ENCODE measurements at places on chromosomes 1 and 21. TPM values are rescaled to one million over a fixed set of nuclear protein-coding genes. Genes with fewer than 3 reads are reported as not detected.

DNA sequence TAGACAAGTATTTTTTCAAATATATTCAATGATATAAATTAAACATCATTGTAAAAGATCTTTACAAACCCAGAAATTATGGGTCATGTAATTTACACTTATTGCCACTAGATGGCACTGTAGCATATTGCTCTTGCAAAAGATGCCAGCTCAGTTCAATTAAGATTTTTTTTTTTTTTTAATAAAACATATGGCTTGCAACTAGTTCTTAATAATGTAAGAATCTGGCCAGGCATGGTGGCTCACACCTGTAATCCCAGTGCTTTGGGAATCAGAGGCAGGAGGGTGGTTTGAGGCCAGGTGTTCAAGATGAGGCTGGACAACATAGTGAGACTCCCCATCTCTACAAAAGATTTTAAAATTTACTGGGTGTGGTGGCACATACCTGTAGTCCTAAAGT lies 49.4 kb upstream of the DESI2 start:
- DNase-seq: no peak

DNA sequence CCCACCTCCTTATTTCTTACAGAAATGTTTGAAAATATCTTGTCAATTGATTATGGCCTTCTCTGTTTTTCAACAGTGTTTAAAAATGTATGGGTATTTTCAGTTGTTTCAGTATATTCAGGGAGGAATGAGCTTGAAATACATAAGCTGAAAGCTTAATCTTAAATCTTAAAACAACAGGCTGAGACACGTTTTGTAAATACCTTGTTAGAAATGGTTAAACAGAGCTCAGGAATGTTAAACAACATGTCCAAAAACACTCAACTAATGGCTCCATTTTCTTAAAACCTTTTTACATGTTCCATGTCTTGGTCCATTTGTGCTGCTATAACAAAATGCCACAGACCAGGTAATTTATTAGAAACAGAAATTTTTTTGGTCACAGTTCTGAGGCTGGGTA lies 953.8 kb upstream of the ADGRL2 start:
- no peak for DNase-seq

DNA sequence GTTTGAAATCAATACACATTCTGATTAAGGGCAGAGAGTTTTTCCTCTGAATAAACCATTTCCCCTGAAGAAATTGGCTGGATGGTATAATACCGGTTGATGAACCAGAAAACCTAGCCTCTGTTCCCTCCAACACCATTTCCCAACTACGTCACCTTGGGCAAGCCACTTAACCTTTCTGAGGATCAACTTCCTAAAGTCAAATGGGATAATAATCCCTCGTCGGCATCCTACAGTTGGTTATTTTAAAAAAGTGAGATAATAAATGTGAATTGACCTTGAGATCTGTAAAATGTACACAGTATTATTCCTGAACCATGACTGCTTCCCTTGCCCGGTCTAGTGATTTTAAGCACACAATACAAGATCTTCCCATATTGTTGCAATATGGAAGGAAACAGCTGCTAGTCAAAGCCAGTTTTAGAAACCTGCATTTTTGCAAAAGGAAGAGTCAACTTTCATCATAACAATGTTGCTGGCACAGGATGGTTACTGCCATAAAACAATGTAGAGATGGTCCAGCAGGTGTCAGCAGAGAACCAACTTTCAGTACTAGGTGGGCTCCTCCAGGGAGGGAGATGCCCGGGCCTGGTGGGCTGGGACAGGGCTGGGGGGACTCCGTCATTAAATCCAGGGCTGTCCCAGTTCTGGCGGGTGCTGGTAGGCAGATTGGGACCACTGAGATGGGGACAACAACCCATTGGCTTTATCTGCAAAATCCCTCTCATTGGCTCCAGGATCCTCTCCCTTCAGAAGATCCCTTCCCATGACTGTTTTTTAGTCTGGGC lies 5.2 kb upstream of the HLX start:
- no peak for DNase-seq

- DNase-seq: no peak
Observed at GRCh38 chr1:183272390-183272848, 86.4 kb downstream of the LAMC2 start.

- no peak for DNase-seq
Observed at GRCh38 chr21:16308269-16308668, 578.5 kb downstream of the USP25 start.

DNA sequence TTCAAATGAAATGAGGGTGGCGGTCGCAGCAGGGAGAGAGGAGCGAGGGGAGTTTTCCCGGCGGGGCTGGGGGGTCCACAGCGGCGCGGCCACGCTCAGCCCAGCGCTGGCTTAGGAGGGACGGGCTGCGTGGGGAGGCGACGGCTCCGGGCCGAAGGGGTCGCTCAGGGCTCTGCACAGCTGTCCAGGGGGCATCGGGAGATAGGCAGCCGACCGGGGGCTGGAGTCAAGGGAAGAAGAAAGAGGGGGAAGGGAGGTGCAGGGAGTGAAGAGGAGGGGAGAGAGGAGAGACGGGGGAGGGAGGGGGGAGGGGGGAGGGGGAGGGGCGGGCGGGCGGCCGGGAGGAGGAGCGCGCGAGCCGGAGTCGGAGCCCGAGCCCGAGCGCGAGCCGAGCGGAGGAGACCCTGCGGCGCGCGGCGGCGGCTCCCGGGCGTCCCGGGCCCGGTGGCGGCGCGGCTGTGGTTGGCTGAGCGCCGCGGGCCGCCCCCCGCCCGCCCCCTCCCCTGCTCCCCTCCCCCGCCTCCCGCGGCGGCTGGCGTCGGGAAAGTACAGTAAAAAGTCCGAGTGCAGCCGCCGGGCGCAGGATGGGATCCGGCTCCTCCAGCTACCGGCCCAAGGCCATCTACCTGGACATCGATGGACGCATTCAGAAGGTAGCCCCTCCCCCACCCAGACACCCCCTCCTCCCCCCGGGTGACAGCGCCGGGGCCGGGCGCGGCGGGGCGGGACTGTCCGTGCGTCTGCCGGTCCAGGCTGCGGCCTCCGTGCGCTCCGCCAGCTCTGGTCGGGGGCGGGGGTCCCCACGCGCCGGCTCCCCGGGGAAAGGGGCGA lies at the start of gene PDE9A:
PDE9A (plus strand) TSS at position 391 of the 831 bp plus-strand sequence; CDS start at position 585, 194 bp downstream.
- DNase-seq: peak; percentile 31

- DNase-seq: no peak
Observed at GRCh38 chr1:234911787-234912186, 216.8 kb downstream of the TOMM20 start.

DNA sequence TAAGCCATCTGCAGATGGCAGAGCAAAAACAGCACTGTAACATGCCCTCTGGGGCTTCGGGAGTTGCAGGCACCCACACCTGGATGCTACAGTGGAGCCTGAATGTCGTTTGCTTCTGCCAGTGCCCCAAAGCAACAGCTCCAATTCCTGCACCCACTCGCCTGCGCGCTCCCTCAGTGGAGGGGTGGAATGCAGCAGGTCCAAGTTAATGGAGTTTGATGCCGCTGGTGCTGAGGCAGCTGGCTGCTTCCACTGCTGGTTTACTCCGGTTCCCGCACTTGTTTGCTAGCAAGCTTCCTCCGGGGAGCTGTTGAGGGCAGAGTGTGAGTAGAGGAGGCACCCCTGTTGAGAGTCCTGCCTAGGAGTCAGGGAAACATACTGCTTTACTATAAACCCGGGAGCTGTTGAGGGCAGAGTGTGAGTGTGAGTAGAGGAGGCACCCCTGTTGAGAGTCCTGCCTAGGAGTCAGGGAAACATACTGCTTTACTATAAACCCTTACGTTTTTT lies 584.0 kb upstream of the TMPRSS15 start:
- no peak for DNase-seq

- no peak for DNase-seq
Observed at GRCh38 chr1:184854496-184855140, 100.0 kb upstream of the EDEM3 start.

DNA sequence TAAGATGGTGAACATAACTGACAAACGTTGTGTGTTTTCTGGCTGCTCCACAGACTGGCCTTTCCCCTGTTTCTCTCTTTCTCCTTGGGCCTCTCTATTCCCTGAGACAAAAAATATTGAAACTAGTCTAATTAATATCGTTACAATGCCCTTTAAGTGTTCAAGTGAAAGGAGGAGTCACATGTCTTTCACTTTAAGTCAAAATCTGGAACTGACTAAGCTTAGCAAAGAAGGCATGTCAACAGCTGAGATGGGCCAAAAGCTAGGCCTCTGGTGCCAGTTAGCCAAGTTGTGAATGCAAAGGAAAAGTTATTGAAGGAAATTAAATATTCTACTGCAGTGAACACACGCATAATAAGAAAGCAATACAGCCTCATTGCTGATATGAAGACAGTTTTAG lies 32.2 kb upstream of the FCRL3 start:
- DNase-seq: no peak

Gene ANKRD35
- 0.35 TPM for total RNA-seq

Gene MTR
- total RNA-seq: 43.9 TPM

Gene GBP1
- total RNA-seq: 141 TPM

Gene LPAR3
- 1.7 TPM for total RNA-seq
